Activated CD4-positive, alpha-beta T cell treated with anti-CD3 and anti-CD28 coated beads, Interleukin-2, amount 50 U/mL, for 4 hours (primary cell): ENCODE measurements at places on chromosomes 2 and 18.

DNA sequence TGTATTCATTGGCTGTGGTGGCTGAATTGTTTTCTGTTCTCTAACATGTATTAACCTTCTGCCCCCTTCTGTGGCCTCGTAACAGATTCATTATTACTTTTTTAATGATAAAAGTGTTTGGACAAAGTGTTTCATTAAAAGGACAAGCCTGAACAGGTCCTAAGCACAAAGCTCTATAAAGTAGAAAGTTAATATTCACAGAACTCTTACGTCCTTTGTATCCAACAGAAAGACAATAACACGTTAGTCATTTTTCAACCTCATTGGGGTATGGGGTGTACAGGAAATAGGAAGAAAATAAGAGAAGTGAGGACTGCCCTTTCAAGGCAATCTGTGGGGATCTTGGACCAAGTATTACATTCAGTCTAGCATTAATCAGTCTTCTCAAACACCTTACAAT is 105.5 kb upstream of the RGPD4 start:
- DNase-seq, result no peak

- DNase-seq, result no peak
Measured at GRCh38 chr2:174503161-174503809, 16.5 kb upstream of the GPR155 start.

- DNase-seq, result no peak
Measured at GRCh38 chr2:138034536-138034935, 70.3 kb downstream of the HNMT start.

- DNase-seq, result no peak
Measured at GRCh38 chr2:28446531-28446930, 49.3 kb upstream of the PLB1 start.

GRCh38 chr2:236642584-236643291 is 73.1 kb downstream of the ACKR3 start:
- DNase-seq, result no peak

DNA sequence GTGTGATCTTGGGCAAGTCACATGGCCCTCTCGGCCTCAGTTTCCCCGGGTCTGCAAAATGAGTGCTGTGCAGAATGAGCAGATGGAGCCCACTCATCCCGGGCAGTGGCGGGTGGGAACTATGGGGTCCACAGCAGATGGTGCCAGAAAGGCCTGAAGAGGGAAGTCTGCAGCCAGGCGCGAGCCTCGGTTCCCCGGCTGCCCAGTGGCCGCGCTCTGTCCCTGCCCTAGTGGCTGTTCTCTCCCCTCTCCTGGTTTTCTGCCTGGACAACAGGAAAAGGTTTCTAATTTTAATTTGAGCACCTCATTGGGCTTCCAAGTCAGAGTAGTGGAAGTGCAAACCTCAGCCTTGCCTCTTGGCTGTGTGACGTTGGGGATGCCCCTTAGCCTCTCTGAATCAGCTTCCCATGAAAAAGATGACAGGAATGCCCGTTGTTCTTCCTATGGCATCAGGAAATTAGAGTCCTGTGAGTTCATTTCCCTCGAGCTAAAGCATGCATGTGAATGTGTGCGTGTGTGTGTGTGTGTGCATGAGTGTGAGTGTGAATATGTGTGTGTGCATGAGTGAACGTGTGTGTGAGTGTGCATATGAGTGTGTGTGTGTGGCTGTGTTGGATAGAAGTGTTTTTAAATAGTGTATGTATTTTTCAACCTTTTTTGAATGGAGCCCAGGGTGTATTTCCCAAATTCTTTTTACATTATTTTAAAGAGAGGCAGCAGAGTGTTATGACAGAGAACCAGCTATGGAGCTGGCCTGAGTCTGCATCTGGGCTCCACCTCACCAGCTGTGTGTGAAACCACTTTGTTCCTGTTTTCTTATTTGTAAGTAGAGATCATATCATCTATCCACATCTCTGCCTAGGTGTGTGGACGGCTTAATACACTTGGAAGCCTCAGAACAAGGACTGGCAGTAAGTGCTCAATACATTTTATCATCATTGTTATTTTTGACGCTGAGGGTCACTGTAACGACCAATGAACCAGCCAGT is 41.3 kb downstream of the RRM2 start:
- no peak for DNase-seq

- DNase-seq, result no peak
Measured at GRCh38 chr2:142153601-142154000, 22.8 kb upstream of the LRP1B start.

GRCh38 chr18:46407486-46408166 is 249.4 kb downstream of the LOXHD1 start:
- no peak for DNase-seq

DNA sequence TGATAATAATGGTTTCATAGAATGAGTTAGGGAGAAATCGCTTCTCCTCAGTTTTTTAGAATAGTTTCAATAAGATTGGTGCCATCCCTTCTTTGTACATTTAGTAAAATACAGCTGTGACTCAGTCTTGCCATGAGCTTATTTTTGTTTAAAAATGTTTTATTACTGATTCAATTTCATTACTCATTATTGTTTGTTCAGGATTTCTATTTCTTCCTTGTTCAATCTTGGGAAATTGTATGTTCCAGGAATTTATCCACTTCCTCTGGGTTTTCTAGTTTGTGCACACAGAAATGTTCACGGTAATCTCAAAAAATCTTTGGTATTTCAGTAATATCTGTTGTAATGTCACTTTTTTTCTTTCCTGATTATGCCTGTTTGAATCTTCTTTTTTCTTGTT is 371.5 kb upstream of the SETBP1 start:
- DNase-seq, result no peak

DNA sequence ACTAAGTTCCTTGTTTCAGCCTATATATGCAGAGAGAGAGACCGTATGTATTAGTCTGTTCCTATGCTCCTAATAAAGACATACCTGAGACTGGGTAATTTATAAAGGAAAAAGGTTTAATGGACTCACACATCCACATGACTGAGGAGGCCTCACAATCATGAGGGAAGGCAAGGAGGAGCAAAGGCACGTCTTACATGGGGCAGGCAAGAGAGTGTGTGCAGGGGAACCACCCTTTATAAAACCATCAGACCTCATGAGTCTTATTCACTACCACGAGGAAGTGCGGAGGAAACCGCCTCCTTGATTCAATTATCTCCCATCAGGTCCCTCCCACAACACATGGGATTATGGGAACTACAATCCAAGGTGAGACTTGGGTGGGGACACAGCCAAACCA is 73.8 kb downstream of the TMEM18 start:
- no peak for DNase-seq

- DNase-seq, result no peak
Measured at GRCh38 chr18:43322132-43322531, 44.8 kb upstream of the SYT4 start.

- DNase-seq, result no peak
Measured at GRCh38 chr2:10781746-10782145, 30.8 kb downstream of the PDIA6 start.

DNA sequence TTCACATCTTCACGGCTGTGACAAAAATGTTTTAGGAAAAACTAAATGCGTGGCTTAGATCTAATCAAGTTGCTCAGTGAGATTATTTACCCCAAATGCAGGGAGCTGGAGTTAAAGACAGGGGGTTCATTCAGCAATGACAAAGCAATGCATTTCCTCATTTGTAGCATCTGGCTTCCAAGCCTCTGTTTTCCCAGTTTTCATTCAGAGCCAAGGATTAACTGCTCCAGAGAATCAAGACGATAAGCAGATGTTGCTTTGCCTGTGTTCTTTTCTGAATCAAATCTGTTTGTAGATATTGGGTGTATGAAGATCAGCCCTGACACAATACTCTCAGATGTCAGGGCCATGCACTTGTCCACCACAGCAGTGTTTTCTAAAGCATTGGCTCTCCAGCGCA is 147.4 kb upstream of the SIX2 start:
- DNase-seq, result no peak

DNA sequence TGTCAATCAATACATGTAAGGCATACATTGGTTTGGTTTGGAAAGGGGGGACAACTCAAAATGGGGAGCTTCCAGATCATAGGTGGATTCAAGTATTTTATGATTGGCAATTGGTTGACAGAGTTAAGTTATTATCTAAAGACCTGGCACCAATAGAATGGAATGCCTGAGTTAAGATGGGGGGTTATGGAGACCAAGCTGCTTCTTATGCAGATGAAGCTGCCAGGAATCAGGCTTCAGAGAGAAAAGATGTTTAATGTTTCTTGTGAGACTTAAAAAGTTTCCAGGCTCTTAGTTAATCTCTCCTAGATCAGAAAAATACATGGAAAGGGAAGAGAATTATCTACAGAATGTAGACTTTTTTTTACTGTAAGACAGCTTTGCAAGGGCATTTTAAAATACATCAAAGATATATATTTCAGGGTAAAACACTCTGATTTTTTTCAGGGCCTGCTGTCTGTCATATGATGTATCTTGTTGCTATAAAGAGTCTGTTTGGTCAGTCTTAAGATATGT is 1343.2 kb upstream of the LRRTM1 start:
- no peak for DNase-seq

- DNase-seq, result no peak
Measured at GRCh38 chr2:30777661-30778505, 29.4 kb downstream of the CAPN13 start.

- no peak for DNase-seq
Measured at GRCh38 chr2:188305271-188305670, 13.6 kb downstream of the GULP1 start.

DNA sequence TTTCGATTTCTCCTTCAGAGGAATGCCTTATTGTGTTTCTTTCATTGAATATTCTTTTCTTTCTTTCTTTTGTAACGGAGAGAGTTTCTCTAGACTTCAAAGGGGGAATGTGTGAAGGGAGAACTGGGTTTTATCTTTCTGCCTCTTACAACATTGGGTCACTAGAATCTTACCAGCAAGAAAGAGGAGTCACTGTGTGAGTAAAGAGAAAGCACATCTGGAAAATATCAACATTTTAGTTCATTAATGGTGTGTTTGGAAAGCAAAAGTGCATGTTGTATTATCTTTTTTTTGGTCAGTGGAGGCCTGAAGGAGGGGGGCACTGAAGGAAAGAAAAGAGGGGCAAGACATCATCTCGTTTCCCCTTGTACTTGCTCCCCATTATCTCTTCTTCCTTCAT is 86.6 kb upstream of the THOC1 start:
- no peak for DNase-seq

DNA sequence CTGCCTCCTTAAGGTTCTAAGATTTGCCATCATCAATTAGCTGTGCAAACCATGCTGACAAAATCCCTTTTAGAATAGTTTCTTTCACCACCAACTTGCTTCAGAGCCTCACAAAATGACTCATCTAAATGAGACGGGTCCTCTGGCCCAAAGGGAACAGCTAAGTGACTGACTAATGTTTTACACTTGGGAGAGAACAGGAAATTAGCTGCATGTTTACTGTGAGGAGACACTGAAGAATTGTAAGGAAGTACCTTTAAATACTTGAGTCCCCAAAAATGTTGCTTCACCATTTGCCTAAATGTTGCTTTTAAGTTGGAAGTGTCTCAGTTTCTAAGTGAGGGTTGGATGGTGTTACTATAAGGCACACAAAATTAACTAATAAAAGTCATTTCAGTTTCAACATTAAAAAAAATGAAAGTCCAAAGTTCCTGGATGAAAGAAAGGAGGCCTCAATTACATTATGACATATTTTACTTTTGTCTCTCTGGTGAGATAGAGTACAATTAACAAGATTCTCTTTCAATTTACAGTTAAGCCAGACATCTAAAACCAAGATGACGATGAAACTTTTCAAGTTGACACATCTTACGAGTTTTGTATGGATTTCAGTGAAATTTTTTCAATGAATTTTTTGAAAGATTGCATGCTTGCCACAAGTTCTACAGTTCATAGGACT is 229.1 kb upstream of the FN1 start:
- no peak for DNase-seq

DNA sequence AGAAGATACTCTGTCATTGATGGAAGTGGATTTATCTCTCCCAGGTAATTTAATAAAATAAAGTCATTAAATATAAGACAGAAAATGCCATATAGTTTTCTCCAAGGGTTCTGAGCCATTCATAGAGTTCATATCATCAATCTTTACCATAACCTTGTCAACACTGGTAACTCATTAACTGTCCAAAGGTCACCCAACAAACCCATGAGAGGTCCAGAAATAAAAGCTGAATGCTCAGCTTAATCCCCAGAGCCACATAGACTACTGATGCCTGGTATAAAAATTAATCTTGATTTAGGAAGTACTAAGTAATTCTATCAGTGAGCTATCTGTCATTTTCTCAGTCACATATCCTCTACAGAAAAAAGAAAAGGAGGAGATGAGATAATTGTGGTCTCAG is 903.0 kb upstream of the DDX18 start:
- no peak for DNase-seq

- DNase-seq, result no peak
Measured at GRCh38 chr18:63102941-63103744, 216.4 kb downstream of the BCL2 start.

DNA sequence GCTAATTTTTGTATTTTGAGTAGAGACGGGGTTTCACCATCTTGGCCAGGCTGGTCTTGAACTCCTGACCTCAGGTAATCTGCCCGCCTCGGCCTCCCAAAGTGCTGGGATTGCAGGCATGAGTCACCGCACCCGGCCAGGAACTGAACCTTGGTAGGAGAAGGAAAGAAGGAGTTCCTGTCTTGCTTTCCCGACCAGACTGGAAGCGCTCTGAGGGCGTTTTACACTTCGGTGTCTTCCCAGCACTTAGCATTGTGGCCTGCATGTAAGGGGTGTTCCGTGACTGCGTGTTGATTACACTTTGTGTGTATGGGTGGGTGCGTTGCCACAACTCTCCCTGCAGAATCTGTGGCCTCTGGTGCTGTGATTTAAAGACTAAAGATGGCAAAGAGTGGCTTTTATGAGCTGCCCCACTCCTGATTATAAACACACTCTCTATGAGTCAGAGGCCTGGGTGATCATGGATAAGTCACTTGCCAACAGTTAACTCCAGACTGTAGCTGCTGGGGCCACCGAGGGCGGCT is 46.0 kb downstream of the ODC1 start:
- no peak for DNase-seq

DNA sequence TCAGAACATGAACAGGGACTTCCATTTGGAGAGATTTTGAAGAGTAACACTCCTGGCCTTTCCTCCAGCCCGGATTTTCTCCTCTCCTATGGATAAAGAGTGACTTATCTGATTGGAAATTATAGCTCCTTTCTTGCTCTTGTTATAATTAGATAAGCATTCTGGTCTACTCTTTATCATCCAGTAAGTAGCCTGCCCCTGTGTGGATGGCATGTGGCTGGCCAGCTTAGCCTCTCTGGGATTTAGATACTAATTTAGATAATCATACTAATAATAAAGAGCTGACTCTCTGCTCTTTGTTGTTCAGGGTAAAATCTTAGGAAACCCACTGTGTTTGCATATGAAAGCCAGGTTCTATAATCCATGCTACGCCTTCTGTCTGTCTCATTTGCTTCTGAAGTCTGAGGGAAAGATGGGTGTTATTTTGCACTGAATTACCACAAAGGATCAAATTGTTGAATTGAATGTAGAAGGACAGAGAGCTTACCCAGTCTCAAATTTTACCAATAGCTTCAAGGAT is 438.8 kb downstream of the SPAG16 start:
- DNase-seq, result no peak

- DNase-seq, result no peak
Measured at GRCh38 chr2:153100151-153100550, 378.4 kb downstream of the RPRM start.
